ENCODE measurements at places on chromosomes 6 and 20. TPM values are rescaled to one million over a fixed set of nuclear protein-coding genes. Genes with fewer than 3 reads are reported as not detected.

The TUBB2B gene
- total RNA-seq, result 0.29 TPM

The E2F1 gene
- total RNA-seq, result 11.3 TPM

The WFDC2 gene
- total RNA-seq, result 0.97 TPM

The MCHR2 gene
- total RNA-seq, result not detected

The PRL gene
- total RNA-seq, result not detected

The LPIN3 gene
- total RNA-seq, result 10.0 TPM

The SIM1 gene
- total RNA-seq, result 16.4 TPM

The PXDC1 gene
- total RNA-seq, result 97.5 TPM

The DDX27 gene
- 33.3 TPM for total RNA-seq

The CST4 gene
- total RNA-seq, result not detected

The HLA-DOB gene
- total RNA-seq, result 0.20 TPM

The SLC17A1 gene
- total RNA-seq, result not detected

The GGTLC1 gene
- not detected for total RNA-seq

The CRIP3 gene
- total RNA-seq, result not detected

GRCh38 chr6:57263739-57264138 lies 41.6 kb upstream of the RAB23 start:
- no peak for DNase-seq

- DNase-seq, result no peak
Measured at GRCh38 chr6:157117431-157118095, 205.8 kb downstream of the TMEM242 start.

GRCh38 chr6:67544851-67545452 lies 1090.1 kb upstream of the ADGRB3 start:
- no peak for DNase-seq

DNA sequence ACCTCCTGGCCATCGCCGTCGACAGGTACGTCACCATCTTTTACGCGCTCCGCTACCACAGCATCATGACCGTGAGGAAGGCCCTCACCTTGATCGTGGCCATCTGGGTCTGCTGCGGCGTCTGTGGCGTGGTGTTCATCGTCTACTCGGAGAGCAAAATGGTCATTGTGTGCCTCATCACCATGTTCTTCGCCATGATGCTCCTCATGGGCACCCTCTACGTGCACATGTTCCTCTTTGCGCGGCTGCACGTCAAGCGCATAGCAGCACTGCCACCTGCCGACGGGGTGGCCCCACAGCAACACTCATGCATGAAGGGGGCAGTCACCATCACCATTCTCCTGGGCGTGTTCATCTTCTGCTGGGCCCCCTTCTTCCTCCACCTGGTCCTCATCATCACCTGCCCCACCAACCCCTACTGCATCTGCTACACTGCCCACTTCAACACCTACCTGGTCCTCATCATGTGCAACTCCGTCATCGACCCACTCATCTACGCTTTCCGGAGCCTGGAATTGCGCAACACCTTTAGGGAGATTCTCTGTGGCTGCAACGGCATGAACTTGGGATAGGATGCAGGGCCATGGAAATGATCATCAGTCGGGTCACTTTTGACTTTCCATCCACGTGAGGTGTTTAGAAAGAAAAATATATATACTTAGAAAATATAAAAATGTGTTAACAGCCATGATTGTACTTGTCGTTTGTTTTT lies 868 bp downstream of the MC3R start:
- no peak for DNase-seq

DNA sequence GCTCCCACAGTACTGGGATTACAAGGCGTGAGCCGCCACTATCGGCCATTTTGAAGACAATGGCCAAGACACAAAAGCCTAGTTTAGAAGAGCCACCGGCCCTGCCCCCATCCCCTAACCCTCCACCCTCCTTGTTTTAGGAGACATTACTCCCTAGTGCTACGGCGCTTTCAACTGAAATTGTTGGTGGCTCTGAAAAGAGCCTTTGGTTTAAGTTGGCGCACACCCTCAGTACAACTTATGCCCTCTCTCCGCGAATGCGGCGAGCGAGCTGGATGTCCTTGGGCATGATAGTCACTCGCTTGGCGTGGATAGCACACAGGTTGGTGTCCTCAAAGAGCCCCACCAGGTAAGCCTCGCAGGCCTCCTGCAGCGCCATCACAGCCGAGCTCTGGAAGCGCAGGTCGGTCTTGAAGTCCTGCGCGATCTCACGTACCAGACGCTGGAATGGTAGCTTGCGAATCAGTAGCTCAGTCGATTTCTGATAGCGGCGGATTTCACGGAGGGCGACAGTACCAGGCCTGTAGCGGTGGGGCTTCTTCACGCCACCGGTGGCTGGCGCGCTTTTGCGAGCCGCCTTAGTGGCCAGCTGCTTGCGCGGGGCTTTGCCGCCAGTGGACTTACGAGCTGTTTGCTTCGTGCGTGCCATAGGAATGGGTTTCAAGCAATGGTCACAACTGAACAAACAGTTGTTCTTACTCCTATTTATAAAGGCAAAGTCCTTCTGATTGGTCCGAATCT lies 114.9 kb upstream of the BTN3A2 start:
- peak; percentile 75 for DNase-seq

- DNase-seq, result no peak
Measured at GRCh38 chr6:107871016-107871415, 46.9 kb upstream of the SCML4 start.

- DNase-seq, result no peak
Measured at GRCh38 chr20:20521736-20522135, 153.8 kb downstream of the INSM1 start.

GRCh38 chr6:21091411-21091810 lies 502.1 kb upstream of the SOX4 start:
- DNase-seq, result no peak

DNA sequence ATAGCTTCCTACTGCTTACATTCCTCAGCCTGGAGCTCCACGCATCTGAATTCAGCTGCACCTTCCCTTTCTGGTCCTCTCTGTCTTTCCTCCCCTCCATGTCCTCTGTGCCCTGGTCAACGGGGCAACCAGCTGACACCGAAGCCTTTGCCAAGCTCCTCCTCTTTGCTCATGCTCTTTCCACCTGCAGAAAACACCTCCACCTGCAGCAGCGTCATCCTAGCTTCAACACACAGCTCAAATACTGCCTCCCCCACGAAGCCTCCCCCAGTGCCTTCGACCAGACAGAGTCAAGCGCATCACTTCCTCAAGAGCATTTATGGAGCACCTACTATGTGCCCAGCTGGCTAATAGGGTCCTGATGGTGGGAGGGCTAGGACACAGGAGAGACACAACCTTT lies 9.2 kb downstream of the CDH22 start:
- DNase-seq, result no peak

DNA sequence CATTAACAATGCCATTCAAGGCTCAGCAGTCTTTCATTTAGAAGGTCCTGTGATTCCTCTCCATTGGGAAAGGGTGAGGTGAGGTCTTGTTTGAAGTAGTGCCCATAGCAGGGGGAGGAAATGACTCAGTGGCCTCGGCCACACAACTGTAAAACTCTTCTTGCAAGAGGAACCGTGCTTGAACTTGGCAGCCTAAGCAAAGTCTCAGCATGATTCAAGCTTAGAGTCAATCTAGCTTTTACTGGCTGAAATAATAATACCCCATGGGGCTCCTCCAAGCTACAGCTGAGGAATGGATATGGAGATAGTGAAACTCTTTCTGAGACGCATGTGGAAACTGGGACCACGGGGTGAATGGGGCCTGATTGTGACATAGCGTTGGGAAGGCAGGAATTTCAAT lies 428.2 kb downstream of the BMP2 start:
- no peak for DNase-seq

GRCh38 chr20:34927736-34928135 lies 27.9 kb downstream of the GSS start:
- DNase-seq, result peak; percentile 84

- peak; percentile 83 for DNase-seq
Measured at GRCh38 chr6:30325873-30326525, 728 bp upstream of the TRIM39 start.

DNA sequence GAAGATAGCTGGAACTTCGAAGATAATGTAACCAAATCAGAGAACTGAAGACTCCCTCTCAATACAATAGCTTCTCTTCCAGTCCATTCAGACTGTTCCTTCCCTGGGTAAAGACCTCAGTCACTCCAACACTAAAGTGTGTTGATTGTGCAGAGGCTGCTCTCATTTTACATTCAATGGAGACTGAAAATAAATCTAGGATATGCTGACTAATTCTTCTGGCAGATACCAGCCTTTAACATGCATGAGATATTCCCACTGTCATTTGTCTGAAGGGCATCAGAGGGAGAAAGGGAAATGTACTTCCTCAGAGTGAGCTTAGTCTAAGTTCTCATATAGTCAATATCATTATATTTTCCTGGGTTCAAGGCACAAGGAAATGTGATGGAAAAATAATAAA lies 166.4 kb upstream of the IRAK1BP1 start:
- no peak for DNase-seq

- peak; percentile 16 for DNase-seq
Measured at GRCh38 chr6:29696147-29697125, 15.5 kb upstream of the ZFP57 start.

DNA sequence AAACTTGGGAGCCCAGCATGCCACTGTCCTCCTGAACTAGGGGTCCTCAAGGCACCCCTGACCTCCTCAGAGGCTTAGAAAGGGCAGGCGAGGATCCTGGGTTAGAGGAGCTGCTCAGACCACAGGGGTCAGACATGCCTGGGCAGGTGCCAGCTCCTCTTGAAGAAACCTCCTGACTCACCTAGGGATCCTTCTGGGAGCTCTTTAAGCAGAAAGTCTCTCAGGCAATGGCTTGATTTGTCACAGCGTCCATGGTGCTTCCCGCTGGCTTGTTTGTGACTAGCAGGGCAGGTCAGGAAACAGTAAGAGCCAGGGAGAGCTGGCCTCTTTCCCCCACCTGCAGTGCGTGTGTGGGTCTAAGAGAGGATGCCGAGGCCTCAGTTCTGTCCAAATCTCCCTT lies 174.5 kb upstream of the SNX9 start:
- DNase-seq, result peak; percentile 11

DNA sequence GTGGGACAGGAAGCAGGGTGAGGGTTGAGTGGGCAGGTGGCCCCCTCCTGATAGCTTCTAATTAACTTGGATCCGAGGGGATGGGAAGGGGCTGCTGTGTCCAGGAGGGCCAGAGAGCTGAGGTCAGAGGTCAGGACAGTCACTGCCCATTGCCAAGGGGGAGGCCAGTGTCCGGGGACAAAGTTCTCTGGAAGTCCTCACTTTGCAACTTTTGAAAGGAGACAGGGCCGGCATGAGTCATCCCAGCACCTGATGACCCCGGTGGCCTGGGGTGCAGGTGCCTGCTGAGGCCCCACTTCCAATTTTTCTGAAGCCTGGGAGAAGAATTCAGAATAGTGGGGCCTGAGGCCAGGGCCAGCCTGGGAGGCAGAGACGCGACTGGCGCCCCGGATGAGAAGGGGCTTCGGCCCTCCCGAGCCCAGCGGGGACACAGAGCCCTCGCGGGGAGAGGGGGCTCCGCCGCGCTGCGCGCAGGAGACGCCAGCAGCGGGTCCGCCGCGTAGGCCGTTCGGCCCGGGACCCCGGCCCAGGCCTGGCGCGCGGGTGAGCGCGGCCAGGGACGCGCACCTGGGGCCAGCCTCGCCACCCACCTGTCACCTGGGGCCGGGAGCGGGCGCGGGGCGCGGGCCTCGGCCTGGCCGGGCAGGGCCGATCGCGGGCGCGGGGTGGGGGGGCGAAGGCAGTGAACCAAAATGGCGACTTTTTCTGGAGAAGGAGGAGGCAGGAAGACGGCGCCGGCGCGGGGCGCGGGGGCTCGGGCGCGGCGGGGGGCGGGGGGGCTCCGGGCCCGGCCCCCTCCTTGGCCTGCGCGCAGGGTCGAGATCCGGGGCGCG lies 586 bp downstream of the ZNF512B start:
- DNase-seq, result no peak

DNA sequence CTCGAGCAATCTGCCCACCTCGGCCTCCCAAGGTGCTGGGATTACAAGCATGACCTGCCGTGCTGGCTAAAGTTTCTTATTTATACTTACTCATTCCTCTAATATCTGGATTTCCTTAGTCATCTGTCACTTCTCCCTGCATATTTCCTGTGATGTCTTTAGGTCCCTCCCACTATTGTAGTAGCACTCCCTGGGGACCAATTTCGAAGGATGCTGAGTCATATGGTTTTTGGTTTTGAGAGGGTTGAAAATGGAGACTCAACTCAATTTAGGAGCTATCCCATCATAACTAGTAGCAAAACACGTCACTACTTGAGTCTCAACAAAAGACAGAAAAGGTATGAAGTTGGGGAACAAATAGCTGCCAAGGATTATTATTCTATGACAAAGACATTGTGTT lies 20.2 kb downstream of the MCUR1 start:
- peak; percentile 68 for DNase-seq

GRCh38 chr6:70520575-70520974 lies 46.2 kb upstream of the SDHAF4 start:
- peak; percentile 12 for DNase-seq

- DNase-seq, result peak; percentile 77
Measured at GRCh38 chr6:38378801-38379200, 260.9 kb downstream of the BTBD9 start.

DNA sequence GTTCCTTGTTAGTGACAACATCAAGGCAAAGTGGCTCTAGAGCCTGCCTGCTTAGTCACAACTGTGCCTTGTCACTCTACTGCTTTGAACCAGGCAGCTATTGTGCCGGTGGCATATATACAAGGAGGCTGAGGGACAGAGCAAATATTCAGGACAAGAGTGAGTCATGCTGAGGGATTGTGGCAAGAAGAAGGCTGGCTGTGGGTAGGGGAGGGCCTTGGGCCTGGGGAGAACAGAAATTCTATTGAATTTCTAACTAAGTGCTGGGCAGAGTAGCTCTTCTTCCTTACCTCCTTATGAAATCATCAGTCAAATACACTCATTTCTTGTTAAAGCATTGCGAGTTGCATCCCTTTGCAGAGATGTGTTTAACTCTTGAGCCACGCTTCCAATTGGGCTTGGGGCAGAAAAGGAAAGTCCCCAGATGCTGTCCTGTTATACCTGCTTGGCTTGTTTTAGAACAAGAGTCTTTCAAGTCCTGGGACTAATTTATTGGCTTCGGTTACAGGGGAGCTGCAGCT lies 59.7 kb downstream of the PFDN4 start:
- DNase-seq, result peak; percentile 13

DNA sequence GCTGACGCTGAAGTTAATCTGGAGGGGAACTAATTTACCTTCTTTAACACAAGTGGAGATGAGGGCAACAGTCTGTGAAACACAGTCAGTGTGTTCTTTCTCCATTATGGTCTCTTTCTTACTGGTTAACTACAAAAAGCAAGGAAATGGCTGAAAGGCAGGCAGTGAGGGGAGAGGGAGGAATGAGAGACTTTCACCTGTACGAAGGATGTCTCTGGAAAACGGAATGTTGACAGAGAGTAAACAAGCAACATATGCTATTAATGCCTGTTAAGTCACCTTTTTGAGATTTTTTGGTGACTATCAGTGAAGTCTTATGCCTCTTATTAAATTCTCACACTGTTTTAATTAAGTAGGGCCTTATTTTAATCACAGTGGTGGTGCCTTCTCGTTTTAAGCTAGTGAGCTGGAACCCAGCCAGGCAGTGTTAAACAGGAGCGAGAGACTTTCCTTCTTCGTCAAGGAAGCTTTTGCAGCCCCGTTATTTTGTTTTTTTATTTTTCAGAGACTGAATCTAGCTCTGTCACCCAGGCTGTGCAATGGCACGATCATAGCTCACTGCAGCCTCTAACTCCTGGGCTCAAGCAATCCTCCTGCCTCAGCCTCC lies 165.6 kb downstream of the ATXN1 start:
- no peak for DNase-seq
